Natural killer cell (primary cell): ENCODE measurements at places on chromosomes 3 and 15. TPM values are rescaled to one million over a fixed set of nuclear protein-coding genes. Genes with fewer than 3 reads are reported as not detected.

The ATRIP gene
- 8.5 TPM for total RNA-seq

The PP2D1 gene
- total RNA-seq = not detected

The ADPGK gene
- total RNA-seq = 101 TPM

The A4GNT gene
- total RNA-seq = not detected

The USP19 gene
- 68.6 TPM for total RNA-seq

The ZWILCH gene
- 9.9 TPM for total RNA-seq

The CCR9 gene
- not detected for total RNA-seq

The IL12A gene
- total RNA-seq = 2.4 TPM

The ARNT2 gene
- total RNA-seq = not detected

The OR5K2 gene
- total RNA-seq = not detected
